ENCODE measurements at places on chromosomes 7 and 10.
A peak's percentile ranks its signal among the peaks of the same experiment; 100 is the strongest.

DNA sequence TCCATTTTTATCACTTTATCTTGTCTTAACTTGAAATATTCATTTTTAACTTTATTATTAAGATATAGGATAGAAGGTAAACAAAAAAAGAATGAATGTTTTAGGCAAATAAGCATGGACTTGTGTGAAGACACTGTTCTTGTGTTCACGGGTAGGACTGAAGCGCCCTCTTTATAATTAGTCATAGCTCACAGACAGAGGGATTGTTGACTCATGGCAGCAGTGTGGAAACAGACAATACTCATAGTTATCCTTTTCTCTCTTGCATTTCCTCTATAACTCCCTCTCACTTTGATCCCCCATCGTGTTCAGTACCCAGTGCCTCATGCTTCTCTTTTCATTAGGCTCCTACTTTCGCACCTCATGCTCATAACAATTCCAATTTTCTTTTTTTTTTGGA, 731.8 kb downstream of the PHTF2 start:
- peak; percentile 35 for DNase-seq

GRCh38 chr7:48708635-48709034, 215.7 kb upstream of the CDC14C start:
- DNase-seq = no peak

DNA sequence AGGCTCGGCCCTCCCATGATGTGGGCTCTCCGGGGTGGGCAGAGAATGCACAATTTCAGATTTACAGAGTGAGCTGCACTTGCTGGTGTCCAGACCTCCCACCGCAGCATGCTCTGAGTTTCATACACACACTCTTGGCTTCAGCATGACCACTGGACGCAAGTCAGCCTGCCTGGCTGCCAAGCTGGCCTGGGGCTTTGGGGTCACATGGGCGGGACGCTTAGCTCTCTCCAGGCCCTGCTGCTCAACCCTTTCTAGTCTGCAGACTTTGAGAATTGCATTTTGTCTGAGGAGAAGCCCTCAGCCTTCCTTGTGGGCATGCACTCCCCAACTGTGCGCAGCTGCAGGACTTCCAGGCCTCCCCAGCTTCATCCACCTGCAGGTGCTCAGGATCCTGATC, 5.7 kb downstream of the CYP2E1 start:
- no peak for DNase-seq

- peak; percentile 13 for DNase-seq
Measured at GRCh38 chr10:22148961-22149360, 68.9 kb downstream of the EBLN1 start.

GRCh38 chr7:132355048-132355447, 221.2 kb downstream of the PLXNA4 start:
- DNase-seq = no peak

- peak; percentile 27 for DNase-seq
Measured at GRCh38 chr7:95686109-95686508, 86.2 kb upstream of the DYNC1I1 start.

DNA sequence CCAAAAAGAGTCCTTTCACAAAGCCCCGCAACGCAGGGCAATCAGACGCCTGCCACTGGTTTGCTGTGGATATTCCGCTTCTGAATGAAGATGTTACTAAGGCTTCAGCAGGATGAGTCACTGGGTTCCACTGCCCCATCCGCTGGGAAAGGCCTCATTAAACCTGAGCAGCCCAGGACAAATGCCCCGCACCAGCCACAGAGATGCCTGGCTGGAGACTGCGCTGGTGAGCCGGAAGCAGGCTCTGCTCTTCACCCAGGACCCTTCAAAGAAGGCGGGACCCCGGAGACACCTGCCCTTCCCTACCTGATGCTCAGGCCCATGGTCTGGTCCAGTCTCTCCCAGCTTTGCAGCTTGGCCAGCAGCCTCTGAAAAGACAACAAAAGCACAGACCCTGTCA, 19.8 kb downstream of the MAD1L1 start:
- DNase-seq = no peak

GRCh38 chr10:9733766-9734165, 1283.9 kb upstream of the CELF2 start:
- DNase-seq = no peak

GRCh38 chr10:119754936-119755335, 29.1 kb downstream of the INPP5F start:
- no peak for DNase-seq

DNA sequence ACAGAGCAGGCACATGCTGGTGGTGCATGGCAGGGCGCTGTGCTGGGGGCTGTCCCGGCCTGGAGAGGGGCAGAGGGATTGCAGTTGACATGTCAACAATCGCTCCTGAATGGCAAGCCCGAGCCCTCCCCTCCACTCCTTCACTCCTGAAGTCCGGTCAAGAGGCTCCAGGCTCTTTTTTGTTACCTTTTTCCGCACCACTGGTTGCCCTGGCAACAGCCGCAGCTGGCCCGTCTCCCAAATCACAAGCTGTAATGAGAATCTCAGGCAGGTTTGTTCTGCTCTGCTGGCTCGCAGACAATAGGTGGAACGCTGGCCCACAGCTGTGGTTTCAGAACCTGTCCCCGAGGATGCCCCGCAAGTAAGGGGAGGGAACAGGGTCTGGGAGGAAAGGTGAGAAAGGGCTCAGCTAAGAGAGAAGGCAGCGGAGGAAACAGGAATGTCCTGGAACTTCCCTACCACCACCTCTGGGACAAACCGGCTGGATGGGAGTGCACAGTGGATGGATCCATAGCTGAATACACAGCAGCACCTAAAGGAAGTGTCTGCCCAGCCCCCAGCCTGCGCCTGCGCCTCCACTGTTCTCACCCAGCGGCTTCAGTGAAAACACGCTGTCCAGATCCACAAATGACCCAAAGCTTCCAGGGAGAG, 58.9 kb downstream of the CALML3 start:
- no peak for DNase-seq

GRCh38 chr7:150686030-150686631, 625 bp downstream of the GIMAP2 start:
- DNase-seq = no peak

GRCh38 chr7:114008696-114009095, 89.9 kb upstream of the PPP1R3A start:
- DNase-seq = no peak

- no peak for DNase-seq
Measured at GRCh38 chr10:132560241-132560731, 22.7 kb downstream of the INPP5A start.

DNA sequence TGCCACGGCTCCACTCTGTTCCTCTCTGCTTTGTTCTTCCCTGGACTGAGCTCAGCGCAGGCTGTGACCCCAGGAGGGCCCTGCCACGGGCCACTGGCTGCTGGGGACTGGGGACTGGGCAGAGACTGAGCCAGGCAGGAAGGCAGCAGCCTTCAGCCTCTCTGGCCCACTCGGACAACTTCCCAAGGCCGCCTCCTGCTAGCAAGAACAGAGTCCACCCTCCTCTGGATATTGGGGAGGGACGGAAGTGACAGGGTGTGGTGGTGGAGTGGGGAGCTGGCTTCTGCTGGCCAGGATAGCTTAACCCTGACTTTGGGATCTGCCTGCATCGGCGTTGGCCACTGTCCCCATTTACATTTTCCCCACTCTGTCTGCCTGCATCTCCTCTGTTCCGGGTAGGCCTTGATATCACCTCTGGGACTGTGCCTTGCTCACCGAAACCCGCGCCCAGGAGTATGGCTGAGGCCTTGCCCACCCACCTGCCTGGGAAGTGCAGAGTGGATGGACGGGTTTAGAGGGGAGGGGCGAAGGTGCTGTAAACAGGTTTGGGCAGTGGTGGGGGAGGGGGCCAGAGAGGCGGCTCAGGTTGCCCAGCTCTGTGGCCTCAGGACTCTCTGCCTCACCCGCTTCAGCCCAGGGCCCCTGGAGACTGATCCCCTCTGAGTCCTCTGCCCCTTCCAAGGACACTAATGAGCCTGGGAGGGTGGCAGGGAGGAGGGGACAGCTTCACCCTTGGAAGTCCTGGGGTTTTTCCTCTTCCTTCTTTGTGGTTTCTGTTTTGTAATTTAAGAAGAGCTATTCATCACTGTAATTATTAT, 1.2 kb downstream of the CLDN4 start:
- DNase-seq = no peak

DNA sequence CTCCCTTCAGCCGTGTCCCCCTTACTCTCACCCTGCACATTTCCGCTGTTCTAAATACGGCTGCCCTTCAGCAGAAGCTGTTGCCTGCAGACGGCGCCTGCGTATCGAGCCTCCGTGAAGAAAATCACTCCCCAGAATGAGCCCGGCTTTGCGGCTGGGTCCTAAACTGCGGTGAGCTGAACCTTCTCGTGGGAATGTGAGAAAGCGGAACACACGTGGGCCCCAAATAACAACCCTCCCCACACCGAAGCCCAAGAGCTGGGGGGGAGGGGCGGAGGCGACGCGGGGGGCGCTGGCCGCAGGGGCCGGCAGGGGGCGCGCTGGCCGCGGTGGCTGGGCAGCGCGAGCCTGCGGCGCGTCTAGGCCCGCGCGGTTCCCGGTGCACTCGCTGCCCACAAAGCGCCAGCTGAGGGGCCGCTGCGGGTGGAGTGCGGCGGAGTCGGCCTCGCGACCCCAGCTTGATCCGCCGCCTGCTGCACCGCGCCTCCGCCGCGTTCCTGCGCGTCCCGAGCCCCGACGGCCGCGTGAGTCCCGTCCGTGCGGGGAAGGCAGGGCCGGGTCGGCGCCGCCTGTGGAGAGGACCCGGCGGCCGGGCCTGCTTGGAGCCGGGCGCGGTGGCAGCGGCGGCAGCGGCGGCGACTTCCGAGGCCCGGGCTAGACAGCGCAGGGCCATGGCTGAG, at the start of gene ZNF398:
TSS of gene ZNF398 (plus strand) at position 382 of the 680 bp plus-strand sequence. CDS start at position 672, 290 bp downstream.
- no peak for DNase-seq

GRCh38 chr10:45461034-45461433, 87.0 kb downstream of the ALOX5 start:
- DNase-seq = no peak

DNA sequence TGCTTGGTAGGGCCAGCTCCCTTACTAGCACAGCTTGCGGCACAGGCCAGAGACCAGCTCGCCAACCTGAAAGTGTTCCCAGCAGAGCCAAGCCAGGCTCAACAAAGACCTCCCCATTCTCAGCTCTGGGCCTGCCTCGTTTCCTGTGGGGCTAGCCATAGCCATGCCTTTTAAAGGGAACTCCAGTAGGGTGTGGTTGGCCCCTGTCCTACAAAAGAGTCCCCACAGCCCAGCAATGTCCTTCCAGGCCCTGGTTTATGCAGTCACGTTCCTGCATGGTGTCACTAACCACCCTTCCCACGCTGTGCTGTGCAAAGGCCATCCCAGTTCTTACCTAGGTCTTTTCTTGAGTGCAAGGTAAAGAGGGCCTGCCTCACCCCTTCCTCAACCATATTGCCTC, 87.8 kb upstream of the LRRC4 start:
- no peak for DNase-seq

DNA sequence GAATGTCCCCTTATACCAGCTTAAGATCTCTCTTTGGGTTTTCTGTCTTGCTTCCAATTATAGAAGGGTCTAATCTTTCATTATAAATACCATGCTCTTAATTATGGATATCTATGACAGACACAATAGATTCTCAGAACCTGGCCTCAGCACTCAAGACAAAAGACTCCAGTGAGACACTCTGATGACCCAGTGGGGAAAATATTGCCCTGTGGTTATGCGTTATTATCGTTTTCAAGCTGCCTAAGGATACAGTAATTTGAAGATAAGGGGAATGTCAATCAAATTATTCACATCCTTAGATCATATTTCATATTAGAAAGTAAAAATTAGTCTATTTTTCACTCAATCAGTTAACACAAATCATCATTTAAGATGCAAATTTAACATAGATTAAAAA, 748.8 kb downstream of the XPNPEP1 start:
- no peak for DNase-seq

DNA sequence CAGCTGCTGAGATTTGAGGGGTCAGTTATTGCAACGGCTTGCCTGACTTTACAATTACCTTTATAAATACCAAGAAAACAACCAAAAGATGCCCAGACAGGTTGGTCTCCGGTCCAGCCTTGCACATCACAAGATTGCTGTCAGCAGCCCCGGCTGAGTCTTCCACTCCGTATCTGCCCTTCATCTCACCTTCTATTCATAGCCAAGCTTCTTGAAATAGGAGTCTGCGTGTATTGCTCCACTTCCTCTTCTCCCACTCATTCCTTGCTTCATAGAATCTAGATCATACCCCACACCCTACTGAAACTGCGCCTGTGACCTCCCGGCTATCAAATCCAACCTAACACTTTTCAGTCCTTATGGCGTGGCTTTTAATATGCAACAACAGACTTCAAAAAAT, 31.1 kb upstream of the USP6NL start:
- DNase-seq = no peak

DNA sequence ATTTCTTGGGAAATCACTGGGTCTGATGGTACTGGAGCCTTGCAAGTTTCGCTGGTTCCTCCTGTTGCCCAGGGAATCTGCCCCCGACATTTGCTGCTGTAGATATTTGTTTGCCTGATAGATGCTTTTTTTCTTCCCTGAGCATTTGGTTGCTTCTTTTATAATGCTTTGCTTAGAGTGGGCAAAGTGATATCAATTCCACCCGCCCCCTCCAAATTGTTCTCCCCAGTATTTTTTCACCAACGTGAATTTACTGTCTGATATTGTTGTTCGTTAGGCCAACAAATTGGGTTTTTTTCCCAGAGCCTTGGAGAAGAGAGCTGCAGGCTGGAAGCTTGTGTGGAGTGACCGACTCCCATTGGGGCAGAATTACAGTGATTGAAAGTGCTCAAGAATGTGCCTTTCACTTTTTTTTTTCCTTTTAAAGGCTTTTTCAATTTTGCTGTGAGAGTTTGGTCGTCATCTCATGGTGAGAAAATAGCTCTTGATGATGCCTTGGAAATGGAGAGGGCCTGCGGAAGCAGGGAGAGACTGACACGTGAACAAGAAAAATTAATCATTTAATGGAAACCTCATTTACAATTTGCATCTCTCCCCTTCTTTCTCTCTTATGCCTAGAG, 2.5 kb downstream of the GRK5 start:
- no peak for DNase-seq

DNA sequence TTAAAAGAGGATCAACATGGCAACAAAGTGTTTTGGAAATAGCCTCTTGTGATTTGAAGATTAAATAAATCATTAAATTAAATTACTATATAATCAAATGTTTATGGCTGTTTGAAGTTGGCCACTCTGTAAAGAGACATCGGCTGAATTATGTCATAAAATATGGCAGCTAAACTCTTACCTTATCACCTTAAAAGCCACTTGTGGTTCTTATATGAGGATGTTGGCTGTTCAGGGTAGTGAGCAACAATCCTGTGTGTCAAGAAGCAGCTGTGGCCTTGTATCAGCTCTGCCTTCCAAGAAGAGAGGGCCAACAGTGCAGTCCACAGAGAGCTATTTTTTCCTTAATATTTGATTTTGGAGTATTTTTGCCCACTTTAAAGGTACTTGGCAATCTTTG, 113.4 kb upstream of the CDK6 start:
- no peak for DNase-seq

- DNase-seq = no peak
Measured at GRCh38 chr7:126443951-126444350, 808.8 kb downstream of the GRM8 start.
